Astrocyte of the hippocampus (primary cell): ENCODE measurements at places on chromosomes 4 and X.

GRCh38 chr4:14177987-14178386 lies 550.5 kb upstream of the BOD1L1 start:
- no peak for DNase-seq

DNA sequence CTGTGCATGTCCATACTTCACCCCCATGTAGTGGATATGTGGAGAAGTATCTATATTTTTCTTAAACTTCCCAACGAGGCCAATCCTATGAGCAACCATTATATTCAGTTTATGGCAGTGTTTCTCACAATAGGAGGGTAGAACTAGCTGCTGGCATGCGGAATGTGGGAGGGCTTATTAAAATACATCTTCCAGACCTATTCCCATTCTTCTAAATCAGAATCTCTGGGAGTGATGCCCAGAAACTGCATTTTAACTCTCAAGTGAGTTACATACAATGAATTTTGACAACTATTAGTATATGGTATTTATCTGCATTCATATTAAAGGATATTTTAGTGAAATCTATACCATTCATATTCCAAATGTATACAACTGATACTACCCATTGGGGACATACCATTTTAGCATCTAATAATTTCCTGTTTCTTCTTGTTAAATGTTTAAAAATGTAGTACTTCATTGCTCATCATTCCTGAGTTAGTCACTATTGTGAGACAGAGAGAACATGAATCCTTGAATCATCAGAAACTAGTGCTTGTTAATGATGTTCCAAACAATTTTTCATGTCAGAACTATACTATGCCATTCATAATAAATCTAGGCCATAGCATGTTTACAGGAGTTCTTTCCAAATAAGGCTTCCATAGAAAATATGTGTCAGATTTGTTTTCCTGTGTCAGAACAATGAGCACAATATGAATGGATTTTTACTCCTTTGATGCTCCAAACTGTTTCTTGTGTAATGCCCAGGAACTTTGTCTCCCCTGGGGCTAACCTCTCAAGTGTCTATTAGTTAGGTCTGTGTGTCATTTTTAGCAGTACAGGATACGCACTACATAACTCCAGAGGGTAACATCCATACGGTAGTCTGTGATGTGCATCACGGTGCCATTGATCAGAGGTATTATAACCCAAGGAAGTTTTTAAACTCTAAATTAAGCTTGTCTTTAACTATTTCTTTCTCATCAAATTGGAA lies 198.8 kb upstream of the BMP3 start:
- no peak for DNase-seq

GRCh38 chr4:174697202-174697601 lies 131.8 kb downstream of the GLRA3 start:
- DNase-seq = no peak

DNA sequence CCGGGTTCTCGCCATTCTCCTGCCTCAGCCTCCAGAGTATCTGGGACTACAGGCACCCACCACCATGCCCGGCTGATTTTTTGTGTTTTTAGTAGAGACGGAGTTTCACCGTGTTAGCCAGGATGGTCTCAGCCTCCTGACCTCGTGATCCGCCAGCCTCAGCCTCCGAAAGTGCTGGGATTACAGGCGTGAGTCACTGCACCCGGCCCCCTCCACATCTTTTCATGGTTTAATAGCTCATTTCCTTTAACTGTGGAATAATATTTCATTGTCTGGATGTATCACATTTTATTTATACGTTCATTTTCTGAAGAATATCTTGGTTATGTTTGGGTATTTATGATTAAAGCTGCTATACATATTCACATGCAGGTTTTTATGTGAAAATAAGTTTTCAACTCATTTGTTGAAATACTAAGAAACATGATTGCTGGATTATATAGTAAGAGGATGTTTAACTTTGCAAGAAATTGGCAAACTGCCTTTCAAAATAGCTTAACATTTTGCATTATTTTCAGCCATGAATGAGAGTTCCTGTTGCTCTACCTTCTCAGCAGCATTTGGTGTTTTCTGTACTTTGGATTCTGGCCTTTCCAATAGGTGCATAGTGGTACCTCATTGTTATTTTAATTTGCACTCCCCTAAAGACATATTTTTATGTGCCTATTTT lies 591.9 kb downstream of the TECRL start:
- DNase-seq = no peak

DNA sequence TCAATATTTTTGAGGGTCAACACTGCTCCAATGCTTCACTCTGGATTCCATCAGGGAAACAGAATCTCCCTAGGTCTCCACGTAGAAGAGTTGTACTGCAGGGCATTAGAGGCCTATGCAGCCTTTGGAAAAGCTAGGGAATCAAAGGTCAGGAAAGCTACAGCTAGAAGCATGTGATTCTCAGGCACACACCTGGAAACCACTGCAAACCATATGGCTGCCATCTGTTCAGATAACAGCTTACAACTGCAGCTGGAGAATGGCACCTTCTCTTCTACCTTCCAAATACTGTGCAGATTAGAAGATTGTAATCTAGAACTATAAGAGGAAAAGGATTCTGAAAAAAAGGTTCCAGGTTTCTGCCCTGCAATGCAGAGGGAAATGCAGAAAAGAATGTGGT lies 60.6 kb downstream of the BTC start:
- DNase-seq = no peak

DNA sequence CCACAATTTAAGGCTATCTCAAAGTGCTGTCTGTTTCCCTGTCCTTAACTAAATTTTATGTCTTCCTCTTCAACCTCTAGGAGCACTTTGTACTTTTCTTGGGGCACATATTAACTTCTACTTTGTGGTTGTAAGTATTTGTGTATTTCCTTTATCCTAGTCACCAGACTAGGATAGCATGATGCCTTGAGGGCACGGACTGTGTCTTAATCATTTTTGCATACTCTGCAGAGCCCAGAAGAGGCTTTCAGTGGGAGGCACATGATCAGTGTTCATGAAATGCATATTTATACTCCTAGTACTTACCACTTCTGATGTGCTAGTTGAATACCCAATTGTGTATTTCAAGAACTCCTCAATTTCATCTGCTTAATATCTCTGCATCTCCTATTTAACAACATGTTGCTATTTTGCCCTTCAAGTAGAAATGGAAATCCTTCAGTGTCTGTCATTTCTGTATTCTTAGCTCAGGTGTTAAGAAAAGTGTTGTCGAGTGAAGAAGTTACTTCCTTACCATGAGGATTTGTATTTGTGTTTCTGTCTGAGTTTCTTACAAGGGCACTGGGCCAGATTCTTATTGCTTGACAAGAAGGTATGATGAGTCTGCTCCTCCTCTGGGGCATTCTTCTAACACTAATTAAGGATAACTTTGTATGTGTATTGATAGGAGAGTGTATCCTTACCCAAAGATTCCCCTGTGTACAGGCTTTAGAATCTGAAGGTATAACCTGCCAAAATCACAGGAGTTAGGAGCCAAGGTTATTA lies 28.3 kb upstream of the PGRMC2 start:
- no peak for DNase-seq

DNA sequence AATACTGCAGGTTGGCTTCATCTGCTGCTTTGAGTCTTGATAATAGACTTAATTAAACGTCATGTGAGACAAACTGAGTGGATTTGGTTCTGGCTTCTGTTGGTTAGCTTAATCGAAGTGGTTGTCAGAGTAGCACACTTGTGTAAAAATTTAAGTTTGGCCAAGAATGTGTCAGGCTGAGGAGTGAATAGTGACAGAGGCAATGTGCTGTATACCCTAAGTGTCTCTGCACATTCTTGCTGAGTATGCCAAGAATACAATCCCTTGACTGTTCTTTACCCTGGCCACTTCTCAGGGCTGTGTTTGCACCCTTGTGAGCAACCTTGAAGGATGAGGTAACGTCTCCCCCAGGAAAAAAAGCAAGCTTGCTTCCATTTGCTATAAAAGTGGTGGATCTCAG lies 14.9 kb downstream of the RPS3A start:
- DNase-seq = peak; percentile 48
